Stimulated activated CD8-positive, alpha-beta memory T cell treated with anti-CD3 and anti-CD28 coated beads, Interleukin-2, amount 100 ng/mL, for 48 hours (primary cell): ENCODE measurements at places on chromosomes 16 and 17.

DNA sequence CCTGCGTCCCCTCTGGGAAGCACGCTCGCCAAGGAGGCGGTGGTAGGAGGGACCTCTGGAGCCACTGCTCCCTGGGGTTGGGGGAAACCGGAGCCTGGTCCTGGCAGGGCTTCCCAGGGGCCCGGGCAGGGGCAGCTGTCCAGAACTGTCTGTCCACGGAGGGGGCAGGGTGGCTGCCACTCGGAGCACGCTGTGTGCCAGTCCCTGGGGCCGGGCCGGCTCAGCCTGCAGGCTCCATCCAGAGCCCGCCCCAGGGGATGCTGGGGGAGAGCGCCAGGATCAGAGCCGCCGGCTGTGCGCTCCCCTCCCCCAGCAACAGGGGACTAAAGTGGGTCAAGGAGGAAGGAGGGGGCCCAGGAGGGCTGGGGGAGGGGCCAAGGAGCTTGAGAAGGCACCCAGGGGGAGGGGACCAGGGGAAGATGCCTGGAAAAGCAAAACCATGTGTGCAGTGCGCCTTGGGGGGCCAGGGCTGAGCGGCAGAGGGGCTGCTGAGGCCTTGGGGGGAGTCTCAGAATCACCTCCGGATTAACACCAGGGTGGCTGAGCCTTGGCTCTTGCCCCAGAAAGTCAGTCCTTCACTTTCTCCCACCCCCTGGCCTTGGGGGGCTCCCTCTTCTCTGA, 21.3 kb downstream of the ZNF423 start:
- DNase-seq, result no peak

- DNase-seq, result no peak
Observed at GRCh38 chr17:15917438-15918027, 27.4 kb upstream of the ADORA2B start.

- no peak for DNase-seq
Observed at GRCh38 chr17:27564463-27564862, 66.5 kb upstream of the LGALS9 start.

DNA sequence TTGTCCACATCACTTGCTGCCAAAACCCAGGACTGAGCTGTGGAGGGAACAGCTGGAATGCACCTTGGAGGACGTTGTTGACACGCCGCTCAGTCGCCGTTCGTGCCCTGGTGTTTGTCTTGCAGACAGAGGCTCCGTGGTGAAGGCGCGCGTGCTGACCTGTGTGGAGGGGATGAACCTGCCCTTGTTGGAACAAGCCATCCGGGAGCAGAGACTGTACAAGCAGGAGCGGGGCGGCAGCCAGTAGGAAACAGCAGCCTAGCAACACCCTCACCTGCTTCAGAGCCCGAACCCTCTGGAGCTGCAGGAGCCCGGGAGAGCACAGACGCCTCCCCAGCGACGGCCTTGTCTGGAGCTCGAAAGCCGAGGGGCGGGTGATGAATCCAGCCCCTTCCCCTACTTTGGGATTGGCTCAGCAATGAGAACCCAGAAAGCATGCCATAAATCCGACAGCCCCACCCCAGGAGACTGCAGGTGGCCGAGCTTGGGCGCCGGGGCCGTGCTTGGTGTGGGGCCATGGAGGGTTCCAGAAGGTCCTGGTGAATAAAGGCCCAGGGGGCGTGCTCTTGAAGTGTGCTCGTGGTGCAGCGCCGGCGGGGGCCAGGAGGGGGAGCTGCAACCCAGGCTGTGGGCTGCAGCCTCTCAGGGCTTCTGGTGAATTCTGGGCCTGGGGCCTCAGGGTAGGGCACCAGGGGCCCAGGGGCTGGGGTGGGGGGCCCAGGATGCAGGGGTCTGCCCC, 470 bp upstream of the CDK3 start:
- DNase-seq, result peak; percentile 62

DNA sequence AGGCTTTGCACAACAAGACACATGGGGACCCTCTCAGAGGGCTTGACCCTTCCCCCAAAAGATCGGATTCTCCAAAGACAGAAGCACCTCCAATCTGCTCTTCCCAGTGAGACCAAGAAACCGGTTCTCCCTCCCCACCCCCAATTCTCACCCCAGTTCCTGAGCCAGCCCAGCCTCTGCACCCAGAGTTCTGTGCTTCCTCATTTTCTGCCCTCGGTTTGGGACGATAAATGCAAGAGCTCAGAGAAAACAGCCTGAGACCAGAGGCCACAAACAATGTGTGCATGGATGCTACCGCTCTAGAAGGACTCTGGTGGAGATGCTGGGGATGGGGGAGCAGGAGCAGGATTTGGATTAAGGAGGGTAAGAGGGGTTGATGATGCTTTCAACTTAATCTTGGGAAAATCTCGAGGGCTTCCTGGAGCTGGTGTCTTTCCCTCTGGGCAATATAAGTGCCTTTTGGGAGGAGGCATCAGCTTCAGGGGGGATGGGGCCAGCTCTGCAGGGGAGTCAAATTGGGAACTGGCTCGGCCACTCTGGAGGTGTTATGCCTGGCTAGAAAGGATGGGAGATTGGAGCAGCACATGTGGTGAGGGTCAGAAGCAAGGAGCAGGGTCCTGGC, 6.0 kb downstream of the KRT15 start:
- DNase-seq, result no peak

DNA sequence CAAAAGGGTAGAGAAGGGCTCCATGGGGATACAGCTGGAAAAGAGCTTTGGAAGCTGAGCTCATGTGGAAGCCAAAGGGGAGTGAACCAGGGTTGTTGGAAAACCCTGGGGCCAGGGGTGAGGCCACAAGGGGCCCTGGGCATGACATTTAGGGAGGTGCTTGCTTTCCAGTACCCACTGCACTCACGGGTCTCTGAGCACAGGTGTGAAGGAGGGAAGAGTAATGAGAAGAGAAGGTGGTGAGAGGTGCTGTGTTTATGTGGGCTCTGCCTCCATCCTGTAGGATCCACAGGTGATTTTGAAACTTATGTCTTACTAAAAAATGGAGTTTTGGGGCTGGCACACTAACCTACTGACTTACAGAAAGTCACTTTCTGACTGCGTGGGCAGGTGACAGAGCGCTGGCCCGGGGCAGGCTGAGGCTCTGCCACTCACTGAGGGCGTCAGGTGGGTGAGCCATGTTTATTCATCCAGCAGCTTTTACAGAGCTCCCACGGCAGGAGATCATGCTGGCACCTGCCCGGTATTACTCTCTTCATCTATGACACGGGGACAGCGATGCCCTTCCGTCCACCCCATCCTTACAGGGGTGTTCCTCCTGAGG, 18.9 kb downstream of the KSR1 start:
- no peak for DNase-seq

DNA sequence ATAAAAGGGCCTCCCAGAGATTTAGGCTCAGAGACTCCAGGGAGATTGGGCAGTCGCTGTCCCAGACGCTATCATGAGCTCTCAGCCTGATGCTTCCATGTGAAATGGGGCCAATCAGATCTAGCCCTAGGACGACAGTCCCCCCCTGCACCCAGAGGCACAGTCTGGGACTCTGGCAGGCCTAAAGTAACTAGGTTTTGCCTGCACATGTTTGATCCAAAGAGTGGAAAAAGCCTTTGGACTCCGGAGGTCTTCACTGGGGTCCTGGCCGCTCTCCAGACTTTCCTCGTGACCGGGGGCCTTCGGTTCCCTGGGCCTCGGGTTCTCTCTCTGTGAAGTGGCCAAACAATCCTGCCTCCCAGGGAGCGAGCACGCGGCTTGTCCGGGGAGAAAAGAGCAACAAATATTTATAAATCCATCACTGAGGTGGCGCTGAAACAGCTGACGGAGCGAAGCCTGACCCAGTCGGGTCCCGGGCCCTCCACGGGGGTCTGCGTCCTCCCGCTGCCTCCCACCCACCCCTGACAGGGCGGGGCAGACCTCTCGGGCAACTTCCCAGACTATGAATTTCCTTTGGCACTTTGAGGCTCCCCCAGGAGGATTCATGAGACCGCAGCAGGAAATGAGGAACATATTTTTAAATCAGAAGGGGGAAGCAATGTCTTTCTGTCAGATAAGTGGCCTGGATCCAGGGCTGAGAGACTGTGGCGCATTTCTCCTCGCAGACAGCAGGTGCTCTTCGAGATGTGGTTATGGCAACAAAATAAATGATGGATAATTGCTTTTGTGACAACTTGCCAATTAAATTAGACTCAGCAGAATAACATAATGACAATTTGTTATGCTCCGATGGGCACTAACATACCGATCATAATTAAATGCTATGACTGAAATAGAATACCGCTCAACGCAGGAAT, 38.9 kb downstream of the MRPS23 start:
- DNase-seq, result no peak

DNA sequence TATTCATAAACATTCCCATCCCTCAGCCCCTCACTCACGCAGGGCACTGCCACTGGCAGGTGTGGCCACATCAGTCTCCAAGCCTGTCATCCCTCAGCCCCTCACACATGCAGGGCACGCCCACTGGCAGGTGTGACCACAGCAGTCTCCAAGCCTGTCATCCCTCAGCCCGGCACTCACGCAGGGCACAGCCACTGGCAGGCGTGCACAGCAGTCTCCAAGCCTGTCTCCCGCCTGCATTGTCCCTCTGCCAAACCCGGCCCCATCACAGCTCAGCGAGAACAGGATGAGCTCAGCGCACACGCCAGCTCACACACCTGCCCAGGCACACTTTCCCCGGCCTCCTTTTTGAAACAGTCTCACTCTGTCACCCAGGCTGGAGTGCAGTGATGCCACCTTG, 11.4 kb upstream of the KREMEN2 start:
- DNase-seq, result no peak

DNA sequence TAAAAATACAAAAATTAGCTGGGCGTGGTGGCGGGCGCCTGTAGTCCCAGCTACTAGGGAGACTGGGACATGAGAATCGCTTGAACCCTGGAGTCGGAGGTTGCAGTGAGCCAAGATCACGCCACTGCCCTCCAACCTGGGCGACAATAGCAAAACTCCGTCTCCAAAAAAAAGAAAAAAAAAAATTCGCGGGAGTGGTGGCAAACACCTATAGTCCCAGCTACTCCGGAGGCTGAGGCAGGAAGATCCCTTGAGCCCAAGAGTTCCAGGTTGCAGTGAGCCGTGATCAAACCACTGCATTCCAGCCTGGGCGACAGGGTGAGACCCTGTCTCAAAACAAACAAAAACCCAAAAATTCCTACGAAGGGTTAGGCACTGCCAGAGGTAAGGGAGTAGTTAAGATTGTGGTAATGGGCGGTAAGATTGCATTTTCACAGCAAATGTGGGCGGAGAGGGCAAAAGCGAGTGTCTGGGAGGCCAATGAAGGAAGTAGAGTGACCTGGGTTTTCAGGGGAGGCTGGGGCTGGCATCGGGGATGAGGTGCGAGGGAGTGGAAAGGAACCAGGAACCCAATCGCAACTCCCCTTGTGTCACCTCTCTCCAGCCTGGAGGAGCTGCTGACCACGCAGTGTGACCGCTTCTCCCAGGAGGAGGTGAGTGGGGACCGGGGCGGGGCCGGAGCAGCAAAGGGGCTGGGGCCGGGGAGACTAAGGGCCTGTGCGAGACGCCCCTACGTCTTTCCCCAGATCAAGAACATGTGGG, 2.6 kb downstream of the MYL11 start:
- DNase-seq, result no peak

DNA sequence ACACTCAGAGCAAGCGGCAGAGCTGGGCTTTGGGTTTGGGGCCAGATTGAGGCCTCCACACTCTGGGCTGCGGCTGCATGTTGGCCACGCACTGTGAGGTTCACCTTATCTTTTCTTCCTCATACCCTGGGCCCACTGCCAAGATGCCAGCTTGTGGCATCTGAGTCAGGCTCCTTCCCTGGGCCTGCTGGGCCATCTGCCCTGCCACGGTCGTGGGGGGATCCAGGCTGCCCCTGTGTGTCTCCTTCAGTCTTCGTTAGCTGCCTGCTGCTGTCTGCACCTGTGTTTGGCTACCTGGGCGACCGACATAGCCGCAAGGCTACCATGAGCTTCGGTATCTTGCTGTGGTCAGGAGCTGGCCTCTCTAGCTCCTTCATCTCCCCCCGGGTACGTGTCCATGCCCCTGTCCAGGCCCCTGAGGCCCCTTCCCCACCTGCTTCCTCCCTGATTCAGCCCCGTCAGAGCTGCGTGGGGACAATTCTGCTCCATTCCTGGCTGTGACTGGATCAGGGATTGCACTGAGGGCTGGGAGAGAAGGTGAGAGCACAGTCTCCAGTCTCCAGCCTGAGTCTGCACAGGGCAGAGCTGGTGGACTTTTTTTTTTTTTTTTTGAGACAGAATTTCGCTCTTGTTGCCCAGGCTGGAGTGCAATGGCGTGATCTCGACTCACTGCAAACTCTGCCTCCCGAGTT, 11.2 kb downstream of the SPNS3 start:
- DNase-seq, result no peak

- DNase-seq, result no peak
Observed at GRCh38 chr16:17476414-17477259, 5.9 kb upstream of the XYLT1 start.

- DNase-seq, result no peak
Observed at GRCh38 chr16:51161440-51162195, 10.5 kb upstream of the SALL1 start.

DNA sequence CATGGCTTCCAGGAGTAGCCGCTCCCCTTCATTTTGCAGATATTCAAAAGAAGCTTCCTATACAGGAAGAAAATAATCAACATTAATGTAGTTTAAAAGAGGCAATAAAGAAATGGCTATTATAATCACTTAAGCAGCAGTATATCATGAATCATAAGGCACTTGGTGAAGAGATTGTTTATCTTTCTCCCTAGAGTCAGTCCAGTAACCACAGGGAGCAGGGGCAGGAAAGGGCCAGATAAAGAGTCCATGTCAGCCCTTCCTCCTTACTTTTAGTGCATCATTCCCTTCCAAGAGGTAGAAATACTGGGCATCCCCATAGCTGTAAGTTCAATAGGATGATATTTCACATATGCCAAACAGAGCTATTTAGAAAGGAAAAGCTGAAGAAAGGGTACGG, 184.6 kb upstream of the C17orf78 start:
- no peak for DNase-seq

DNA sequence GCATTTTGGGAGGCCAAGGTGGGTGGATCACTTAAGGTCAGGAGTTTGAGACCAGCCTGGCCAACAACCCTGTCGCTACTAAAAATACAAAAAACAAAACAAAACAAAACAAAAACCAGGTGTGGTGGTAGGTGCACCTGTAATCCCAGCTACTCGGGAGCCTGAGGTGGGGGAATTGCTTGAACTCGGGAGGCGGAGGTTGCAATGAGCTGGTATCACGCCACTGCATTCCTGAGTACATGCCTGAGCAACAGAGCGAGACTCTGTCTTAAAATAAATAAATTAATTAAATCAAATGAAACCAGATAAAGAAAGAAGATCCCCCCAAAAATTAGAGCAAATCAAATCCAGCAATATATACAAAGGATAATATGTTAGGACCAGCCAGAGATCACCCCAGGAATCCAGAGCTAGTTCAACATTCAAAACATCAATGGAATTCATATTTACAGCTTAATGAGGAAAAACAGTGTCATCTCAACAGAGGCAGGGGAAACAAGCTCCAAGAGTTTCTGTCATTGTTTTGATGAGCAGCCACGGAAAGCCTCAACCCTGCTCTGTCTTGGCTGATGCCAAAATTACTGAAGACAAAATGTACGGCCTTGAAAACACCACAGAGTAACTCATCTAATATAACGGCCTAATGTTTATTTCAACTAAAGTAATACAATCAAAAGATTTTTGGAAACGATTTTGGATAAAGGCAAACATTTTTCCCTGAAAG, 3.7 kb downstream of the PEMT start:
- no peak for DNase-seq
